ENCODE measurements at places on chromosomes 13 and 19.

DNA sequence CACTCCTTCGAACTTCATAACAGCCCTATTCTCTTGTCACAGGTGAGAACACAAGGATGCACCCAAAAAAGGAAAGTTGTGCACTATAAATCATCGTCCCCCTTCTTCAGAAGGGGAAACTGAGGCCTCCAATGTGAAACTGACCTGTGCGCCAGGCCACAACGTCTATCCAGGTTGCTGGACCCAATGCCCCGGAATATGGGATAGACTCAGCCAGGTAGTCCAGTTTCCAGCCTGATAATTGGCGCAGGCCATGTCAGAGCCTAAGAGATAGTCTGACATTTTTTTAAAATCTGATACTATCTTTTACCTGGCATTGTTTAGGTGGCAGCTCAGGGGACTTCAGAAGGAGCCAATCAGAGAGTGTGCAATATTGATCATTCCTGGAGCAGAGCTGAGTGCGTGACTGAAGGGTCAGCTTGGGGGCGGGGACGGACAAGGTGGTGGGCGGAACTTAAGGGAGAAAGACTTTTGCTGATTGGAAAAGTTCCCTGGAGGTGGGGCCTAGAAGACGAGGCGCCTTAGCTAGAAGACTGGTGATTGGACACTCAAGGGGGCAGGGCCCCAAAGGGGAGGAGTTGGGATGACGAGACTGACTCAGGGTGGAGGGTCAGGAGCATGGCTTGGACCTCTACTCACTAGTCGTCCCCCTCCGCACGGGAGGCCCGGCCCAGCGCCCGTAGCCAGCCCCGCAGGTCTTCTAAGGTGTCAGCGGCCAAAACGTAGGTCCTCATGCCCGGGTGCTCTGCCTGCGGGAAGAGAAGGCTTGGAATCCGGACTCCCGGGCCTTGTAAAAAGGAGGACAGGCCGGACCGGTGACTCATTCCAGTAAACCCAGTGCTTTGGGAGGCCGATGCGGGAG is 8.5 kb downstream of the PLEKHA4 start:
- no peak for DNase-seq

GRCh38 chr13:25280396-25280795 is 6.9 kb downstream of the MTMR6 start:
- no peak for DNase-seq

- DNase-seq = no peak
Observed at GRCh38 chr13:106499113-106499512, 36.3 kb downstream of the EFNB2 start.

- DNase-seq = no peak
Observed at GRCh38 chr19:41707871-41708371, 505 bp upstream of the CEACAM5 start.

DNA sequence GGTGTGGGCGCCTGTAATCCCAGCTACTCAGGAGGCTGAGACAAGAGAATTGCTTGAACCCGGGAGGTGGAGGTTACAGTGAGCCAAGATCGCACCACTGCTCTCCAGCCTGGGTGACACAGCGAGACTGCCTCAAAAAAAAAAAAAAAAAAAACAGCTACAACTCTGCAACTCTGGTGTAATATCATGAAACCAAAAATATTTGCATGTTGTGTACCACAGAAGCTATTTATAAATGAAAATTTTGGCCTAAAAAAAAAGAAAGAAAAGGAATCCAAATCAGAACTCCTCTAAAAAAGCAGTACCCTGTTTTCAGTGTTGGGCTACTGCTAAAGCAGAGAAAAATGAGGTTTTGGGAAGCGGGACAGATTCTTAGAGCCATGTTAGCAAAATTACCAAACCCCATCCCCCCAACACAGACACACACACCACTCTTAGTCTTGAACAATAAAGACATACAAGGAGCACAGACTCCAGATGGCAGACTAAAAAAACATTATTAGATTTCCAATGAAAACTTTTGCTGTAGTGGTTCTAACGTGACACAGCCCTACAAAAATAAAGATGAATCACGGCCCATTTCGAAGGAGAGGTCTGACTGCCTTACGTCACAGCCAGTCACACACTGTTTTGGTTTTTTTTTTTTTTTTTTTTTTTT is 51.5 kb downstream of the INSR start:
- no peak for DNase-seq

- no peak for DNase-seq
Observed at GRCh38 chr19:44820648-44821609, 12.0 kb downstream of the BCAM start.

GRCh38 chr13:114339857-114340534 is 25.7 kb downstream of the CHAMP1 start:
- peak; percentile 50 for DNase-seq

- DNase-seq = peak; percentile 33
Observed at GRCh38 chr19:3575260-3575741, 2.6 kb downstream of the HMG20B start.

DNA sequence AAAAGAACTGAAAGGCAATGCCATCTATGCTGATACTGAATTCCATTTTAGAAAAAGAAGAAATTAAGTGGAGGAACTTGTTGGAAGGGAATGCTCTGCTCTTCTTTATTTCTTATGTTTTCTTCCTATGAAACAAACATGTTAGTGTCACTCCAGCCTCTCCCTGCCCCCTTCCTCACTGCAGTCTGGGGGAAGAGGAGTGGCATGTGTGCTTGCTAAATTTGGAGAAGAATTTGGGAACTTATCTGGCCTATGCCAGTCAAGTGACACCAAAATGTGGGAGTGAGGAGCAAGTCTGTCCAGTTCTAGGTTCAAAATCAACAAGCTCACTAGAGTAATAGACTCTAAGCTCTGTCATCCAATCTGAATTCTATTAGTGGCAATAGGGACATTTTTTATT is 214.6 kb downstream of the RBM26 start:
- DNase-seq = no peak

- DNase-seq = no peak
Observed at GRCh38 chr19:18607226-18608101, 865 bp upstream of the CRLF1 start.

DNA sequence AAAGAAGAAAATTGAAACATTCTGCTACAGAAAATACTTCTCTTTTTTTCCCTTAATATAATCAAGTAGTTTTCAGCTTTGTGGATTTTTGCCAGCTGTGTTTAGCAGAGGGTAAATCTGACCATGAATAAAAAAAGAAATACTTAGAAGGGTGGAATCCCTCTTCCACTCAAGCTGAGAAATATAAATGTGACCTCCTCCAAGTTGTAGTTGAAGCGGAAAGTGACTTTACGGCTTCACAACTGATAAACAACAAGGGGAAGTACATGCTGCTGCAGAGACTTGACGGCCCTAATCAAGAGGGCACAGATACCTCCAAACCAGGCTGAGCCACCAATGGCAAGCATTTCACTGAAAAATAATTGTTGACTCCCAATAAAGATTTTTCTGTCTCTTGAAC is 785.0 kb downstream of the SLITRK5 start:
- DNase-seq = no peak

GRCh38 chr19:44666852-44667556 is 4.3 kb upstream of the CEACAM19 start:
- DNase-seq = no peak

- DNase-seq = no peak
Observed at GRCh38 chr19:18951721-18952281, 10.8 kb upstream of the HOMER3 start.

GRCh38 chr13:32381539-32381938 is 46.4 kb downstream of the N4BP2L1 start:
- DNase-seq = peak; percentile 27

DNA sequence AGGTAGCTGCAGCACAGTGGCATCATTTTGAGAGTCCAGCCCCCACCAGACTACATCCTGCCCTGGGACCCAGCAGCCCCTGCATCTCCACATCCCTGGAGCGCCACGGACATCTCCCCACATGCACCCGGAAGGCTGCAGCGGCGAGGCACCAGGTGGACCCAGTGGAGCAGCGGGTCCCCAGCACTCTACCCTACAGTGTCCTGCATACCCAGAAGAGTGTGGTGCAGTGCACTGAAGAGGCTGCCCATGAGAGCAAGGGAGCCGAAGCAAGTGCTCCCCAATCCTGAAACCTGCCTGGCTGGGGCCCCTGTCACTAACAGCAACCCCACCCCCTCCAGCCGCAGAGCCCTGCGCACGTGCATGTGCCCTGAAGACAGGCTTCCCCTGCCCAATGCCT is 21.3 kb upstream of the SLC7A9 start:
- no peak for DNase-seq

DNA sequence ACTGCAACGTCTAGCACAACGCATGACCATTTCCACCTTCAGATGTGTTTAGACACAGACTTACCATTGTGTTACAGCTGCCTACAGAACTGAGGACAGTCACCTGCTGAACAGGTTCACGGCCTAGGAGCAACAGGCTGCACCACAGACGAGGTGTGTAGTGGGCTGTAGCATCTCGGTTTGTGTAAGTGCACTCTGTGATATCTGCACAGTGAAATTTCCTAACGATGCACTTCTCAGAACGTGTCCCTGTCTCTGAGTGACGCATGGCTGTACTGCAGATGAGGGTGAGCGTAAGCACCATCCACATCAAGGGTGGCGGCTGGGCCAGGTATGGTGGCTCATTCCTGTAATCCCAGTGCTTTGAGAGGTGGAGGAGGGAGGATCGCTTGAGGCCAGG is 15.2 kb downstream of the DCUN1D2 start:
- DNase-seq = no peak

- no peak for DNase-seq
Observed at GRCh38 chr19:16418597-16418962, 53.2 kb downstream of the EPS15L1 start.

DNA sequence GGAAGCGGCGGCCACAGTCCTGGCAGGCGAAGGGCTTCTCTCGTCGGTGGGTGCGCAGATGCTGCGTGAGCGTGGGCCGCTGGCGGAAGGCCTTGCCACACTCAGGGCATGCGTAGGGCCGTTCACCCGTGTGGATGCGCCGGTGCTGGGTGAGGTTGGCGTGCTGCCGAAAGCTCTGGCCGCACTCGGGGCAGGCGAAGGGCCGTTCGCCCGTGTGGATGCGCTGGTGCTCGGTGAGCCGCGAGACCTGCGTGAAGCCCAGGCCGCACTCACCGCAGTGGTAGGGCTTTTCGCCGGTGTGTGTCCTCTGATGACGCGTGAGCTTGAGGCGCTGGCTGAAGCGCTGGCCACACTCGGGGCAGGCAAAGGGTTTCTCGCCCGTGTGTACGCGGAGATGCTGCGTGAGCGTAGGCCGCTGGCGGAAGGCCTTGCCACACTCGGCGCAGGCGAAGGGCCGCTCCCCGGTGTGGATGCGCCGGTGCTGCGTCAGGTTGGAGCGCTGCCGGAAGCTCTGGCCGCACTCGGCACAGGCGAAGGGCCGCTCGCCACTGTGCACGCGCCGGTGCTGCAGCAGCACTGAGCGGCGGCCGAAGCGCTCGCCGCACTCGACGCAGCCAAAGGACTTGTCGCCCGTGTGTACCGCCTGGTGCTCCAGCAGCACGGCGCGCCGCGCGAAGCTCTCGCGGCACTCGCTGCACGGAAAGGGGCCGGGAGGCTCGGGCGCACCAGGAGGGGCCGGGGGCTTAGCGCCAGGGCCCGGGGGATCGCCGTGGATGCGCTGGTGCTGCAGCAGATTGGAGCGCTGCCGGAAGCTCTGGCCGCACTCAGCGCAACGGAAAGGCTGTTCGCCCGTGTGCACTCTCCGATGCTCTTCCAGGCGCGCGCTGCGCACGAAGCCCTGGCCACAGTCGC is 4.0 kb upstream of the UBE2M start:
- peak; percentile 53 for DNase-seq

DNA sequence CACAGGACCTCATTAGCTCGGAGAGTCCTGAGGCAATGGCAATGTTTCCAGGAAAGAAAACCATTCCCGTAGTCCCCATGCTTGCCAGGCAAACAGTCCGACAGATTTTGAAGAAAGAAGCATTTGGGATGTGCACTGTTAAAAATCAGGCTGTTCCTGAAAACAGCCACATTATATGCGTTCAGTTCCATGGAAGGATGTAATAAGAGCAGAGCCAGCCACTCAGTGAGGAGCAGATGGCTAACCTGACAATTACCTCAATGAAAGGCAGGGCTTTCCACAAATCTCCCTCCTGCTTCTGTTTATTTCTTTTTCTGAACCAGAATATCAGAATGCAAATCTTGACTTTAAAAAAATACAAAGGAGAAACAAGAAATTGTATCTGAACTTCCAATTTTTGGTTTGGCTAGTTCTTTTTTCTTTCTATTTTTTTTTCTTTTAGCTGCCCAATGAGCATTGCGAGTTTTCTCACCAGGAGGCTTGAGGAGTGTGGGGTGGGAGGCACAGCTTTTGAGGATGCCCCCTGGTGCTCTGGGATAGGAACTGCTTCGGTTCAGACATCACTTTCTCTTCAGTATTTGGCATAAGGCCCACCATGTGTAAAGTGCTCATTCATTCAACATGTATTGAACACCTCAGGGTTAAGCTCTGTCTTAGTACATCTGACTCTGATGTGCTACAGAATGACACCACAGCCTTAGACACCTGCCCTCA is 124.2 kb downstream of the TBC1D4 start:
- DNase-seq = peak; percentile 67

DNA sequence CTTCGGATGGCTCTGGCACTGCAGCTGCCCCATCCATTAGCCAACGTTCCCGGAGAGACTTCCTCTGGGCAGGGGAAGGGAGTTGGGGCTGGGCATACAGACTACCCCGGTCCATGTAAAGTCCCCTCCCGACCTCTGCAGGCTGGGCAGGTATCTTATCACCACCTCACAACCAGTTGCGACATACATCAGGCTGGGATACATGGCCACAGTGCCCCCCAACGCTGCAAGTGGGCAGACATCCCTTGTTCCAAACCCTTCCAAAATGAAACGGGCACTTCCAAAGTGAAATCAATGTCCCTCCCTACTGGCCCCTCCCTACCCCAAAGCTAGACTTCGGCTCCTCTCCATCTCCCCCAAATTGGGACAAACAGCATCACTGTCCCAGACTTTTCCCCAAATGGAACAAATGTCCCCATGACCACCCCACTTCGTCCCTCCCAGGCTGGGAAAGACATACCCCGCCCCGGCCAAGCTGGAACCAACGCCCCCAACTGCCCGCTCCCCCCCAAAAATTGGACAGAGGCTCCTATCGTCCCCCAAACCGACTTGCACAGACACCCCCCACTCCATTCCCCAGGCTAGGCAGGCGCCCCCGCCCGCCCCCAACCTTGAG is 5.0 kb downstream of the PALM3 start:
- no peak for DNase-seq

GRCh38 chr13:46354156-46355087 is 32.6 kb downstream of the RUBCNL start:
- DNase-seq = no peak
